ENCODE measurements at places on chromosomes 6 and 20. TPM values are rescaled to one million over a fixed set of nuclear protein-coding genes. Genes with fewer than 3 reads are reported as not detected.

Gene MYB
- total RNA-seq, result 0.33 TPM

Gene RIN2
- 50.4 TPM for total RNA-seq

Gene RUNX2
- total RNA-seq, result 3.1 TPM

Gene RIPPLY2
- not detected for total RNA-seq

Gene MYH7B
- total RNA-seq, result 0.20 TPM

Gene PPP1R10
- total RNA-seq, result 17.7 TPM

Gene GPR63
- 0.20 TPM for total RNA-seq

Gene BACH2
- 0.17 TPM for total RNA-seq

Gene MUCL3
- not detected for total RNA-seq

Gene WFDC5
- total RNA-seq, result not detected

Gene TCP11
- 0.07 TPM for total RNA-seq

Gene ASCC3
- total RNA-seq, result 113 TPM

Gene CFAP206
- 0.59 TPM for total RNA-seq

Gene HRH3
- total RNA-seq, result not detected

Gene SLC35F1
- 0.07 TPM for total RNA-seq

Gene SYCP2
- 0.36 TPM for total RNA-seq

Gene HMGA1
- total RNA-seq, result 171 TPM
